ENCODE measurements at places on chromosomes 4 and X.

DNA sequence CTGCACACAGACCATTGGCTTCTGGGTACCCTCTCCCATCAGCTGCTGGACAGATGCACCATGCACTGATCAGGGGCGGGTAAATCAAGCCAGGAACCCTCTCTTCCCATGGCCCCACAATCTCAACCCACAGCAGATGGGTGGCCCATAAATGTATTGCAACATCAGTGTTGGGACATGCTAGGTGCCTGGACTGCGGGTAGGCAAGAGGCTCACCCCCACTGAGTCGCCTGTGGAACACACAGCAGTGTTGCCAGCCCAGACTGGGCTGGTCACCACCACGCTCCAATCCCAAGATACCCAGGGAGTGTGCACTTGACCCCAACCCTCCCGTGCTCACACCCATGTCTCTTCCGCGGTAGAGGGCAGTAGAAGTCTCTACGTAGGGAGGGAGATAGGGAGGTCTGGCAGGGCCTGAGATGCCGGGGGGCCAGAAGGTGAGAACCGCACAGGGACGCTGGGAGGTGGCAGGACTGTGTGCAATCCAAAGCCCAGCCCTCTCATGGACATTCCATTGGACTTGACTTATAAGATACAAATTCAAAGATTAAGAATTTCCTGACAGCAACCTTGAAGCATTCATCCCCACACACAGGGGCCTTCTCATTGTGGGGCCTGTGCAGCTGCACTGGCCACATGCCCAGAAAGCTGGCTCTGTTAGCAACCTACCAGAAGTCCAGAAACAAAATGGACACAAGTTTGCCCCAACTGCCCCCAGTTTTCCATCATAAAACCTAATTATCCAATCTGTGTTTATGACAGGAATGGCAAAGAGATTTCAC is 183.7 kb downstream of the NSUN7 start:
- no peak for DNase-seq

DNA sequence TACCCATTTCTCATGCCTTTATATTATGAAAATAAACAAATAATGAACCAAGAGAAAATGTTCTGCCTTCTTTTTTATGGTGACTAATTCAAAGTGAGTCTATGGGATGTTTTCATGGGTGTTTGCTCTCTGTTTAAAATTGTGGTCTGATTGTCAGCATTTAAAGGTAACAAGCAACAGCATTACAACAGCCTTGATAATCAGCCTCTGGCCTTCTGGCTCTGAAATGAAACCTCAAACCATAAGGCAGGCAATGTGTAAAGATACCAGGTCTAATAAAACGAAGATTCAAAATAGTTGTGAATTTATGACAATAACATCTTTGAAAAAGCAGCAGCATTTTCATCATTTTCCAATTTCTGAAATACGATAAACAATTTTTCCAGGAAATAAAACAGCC is 63.7 kb downstream of the FAM13A start:
- DNase-seq = no peak

- DNase-seq = no peak
Observed at GRCh38 chr4:133270021-133270570, 121.0 kb downstream of the PCDH10 start.

- DNase-seq = no peak
Observed at GRCh38 chrX:77925764-77926163, 15.3 kb downstream of the ATP7A start.

DNA sequence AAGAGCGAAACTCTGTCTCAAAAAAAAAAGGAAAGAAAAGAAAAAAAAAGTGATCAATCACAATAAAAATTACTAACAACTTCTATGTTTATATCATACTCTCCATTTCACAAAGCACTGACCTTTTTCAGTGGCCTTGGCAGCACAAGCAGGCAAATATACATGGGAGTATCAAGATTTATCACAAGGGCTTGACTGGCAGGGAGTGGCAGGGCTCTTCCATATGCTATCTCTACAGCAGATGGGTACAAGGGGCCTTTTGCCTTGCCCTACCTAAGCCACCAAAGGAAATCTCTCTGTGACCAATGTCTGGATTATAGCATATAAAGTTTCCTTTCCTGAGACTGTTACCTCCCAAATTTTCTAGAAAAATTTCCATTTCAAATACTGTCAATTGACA is 24.4 kb downstream of the TSPAN5 start:
- no peak for DNase-seq
